IPS DF 19.7 (cell line): ENCODE measurements at places on chromosomes 4 and X.

DNA sequence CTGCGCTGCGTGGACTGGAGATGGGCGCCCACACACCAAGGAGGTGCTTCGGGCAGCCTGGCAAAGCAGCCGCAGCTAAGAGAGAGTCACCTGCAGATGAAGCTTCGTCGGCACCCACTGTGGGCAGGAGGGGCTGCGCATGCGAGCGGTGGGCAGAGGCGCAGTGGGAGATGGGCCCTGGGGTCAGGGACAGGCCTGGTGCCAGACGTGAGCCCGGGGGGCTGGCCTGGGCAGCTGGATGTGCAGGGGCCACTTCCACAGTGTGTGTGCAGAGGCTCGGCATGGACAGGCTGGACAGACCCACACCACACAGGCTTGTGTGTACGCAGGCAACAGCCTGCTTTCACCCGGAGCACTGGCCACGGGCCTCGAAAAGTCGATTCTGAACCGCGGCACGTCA, 18.6 kb downstream of the CTBP1 start:
- DNase-seq: no peak

- DNase-seq: no peak
Observed at GRCh38 chr4:10441512-10441911, 15.7 kb downstream of the ZNF518B start.

DNA sequence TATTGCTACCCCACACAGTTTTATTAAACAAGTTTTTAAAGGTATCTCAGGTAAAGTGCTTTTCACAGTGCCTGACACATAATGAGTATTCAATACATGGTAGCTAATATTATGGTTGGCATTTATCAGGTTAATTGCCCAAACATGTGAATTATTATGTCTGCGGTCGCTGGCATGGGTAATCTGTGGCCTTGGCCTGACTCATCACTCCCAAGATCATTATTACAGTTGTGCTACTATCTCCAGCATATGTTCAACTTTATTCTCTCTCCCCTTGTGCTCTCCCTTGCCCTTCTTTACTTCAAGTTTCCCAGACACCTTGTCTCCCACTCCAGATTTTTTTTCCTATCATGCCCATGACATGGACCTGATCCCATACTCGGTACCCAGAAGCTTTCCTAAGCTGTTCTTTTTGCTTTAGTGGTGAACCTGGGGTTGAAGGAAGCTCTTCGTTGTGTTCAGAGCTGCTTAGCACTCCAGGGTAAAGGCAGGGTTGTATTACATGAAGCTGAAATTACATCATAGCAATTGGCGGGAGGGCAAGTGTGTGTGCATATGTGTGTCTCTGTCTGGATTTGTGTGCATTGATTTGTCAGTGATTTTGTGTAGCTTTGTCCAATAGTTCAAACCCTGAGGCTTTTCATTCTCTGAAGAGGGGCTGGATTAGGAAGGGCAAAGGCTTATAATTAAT, 176.5 kb upstream of the NRK start:
- DNase-seq: no peak

GRCh38 chr4:86019906-86020305, 339.9 kb downstream of the MAPK10 start:
- no peak for DNase-seq

GRCh38 chrX:129840344-129840743, 3.3 kb downstream of the ZDHHC9 start:
- no peak for DNase-seq

DNA sequence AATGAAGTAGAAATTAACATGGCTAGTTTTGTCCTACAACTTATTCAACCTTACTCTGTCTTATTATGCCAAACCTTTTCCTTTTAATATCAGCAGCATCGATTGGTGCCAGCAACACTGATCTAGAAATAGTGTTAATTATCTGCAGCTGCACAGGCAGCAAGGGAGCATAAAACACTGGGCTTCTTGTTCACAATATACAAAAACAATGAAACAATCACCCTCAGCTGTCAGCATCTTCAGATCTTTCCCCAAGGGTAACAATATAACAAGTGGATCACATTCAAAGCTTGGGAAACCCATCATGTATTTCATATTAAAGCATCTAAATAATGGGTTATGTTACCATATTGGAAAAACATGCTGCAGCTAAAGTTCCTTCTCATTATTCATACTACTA, 238.1 kb downstream of the SPOCK3 start:
- DNase-seq: no peak

- DNase-seq: no peak
Observed at GRCh38 chr4:77127215-77127614, 29.8 kb upstream of the CCNG2 start.

DNA sequence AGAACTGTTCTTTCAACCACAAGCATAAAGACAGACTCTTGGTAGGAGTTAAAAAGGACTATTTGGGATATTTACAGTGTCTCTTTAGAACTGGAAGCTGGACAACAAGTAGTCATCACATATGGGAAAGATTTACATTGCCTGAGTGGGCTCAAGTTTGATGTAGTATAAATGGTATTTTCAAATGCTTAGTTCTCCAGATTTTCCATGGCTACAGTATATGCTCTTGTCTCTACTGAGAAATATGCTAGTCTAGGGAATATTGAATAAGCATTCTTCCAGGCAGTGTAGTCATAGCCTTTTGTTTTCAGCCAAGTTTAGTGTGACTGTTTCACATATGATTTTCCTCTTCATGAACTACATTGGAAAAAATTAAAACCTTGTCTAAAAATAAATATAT, 315.6 kb downstream of the ARHGAP24 start:
- DNase-seq: no peak

DNA sequence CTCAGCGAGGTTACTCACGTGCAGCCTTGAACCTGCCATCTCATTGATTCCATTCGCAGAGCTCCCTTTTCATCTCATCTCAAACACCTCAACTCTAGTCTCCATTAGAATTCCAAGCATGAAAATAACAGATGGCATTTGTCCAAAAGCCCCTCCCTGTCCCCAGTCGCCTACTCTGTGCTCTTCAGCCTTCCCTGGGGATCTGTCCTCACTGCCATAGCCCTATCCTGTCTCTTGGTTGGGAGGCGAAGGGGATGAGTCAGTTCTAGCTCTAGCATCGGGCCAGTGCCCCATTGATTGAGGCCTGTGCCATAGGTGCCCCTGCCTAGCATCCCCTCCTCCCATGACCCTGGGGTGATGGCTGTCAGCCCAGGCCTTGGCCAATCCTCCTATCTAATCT, 134.0 kb upstream of the PJA1 start:
- no peak for DNase-seq

DNA sequence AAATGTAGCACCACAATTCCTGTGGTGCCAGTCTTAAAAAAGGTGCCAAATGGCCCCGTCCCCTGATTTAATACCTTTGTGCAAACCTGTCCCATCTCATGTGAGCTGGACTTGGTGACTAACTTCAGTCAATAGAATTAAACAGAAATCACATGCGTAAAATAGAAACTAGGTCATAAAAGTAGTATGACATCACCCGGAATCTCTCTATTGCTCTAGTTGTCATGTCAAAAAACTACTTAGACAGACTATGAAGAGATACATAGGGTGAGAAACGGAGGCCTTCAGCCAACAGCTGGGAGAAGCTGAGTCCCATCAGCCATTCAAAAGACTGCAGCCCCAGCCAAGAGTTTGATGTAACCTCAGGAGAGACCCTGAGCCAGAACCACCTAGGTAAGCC, 293.5 kb upstream of the HS3ST1 start:
- DNase-seq: no peak

GRCh38 chr4:122838034-122838433, 11.4 kb downstream of the FGF2 start:
- no peak for DNase-seq

DNA sequence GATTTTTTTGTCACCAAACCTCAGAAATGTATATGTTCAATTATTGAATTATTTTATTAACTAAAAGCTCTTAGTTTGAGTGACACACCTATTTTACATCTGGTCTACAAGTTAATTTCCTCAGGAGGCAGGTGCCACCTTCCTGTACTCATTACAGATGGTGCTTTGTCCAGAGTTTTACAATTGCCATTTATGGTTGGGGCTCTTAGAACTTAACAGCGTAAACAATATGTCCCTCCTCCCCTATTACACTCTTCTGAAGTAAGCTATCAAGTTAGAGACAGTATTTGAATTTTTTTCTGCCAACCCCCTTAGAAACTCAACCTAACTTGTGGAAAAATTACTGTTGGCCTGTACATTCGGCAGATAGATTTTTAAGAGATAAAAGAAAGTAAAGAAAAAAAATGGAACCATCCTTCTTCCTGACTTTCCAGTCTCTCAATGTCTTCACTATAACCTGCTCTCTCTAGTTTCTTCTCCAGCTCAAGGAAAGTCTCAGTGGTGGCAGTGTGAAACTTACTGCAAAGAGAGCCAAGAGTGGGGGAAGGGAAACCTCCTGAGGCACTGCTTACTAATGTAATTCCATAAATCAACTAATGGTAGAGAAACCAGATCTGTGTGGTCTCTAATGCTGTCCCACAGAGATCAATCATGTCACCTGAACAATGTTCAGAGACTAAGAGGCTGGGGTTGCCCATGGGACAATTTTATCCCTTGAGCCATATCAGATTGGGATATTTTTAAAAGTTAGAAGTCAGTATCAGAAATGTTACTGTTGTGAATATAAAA, 7.8 kb downstream of the CXXC4 start:
- DNase-seq: no peak

- no peak for DNase-seq
Observed at GRCh38 chrX:37424000-37424429, 74.9 kb downstream of the PRRG1 start.

- no peak for DNase-seq
Observed at GRCh38 chr4:19382993-19383756, 868.5 kb upstream of the SLIT2 start.

- no peak for DNase-seq
Observed at GRCh38 chr4:88757067-88757466, 59.4 kb upstream of the NAP1L5 start.

GRCh38 chr4:10656988-10657387, 27.6 kb downstream of the CLNK start:
- no peak for DNase-seq

DNA sequence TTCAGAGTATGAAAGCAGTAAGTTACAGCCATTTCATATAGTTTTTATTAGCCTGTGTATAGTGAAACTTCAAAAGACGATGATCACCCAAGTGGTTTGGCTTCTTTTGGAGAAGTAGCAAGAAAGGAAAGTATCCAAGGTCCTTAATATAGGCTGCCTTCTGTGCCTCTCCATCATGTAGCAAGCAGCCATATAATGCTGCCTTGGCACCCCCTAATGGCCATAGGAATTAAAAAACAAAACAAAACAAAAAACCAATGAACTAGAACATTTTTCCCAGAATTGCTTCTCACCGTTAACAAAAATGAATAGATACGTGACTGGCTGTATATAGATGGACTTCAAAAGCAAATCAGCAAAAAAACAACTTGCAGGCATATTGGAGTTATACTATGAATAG, 18.9 kb downstream of the LAMP2 start:
- no peak for DNase-seq

DNA sequence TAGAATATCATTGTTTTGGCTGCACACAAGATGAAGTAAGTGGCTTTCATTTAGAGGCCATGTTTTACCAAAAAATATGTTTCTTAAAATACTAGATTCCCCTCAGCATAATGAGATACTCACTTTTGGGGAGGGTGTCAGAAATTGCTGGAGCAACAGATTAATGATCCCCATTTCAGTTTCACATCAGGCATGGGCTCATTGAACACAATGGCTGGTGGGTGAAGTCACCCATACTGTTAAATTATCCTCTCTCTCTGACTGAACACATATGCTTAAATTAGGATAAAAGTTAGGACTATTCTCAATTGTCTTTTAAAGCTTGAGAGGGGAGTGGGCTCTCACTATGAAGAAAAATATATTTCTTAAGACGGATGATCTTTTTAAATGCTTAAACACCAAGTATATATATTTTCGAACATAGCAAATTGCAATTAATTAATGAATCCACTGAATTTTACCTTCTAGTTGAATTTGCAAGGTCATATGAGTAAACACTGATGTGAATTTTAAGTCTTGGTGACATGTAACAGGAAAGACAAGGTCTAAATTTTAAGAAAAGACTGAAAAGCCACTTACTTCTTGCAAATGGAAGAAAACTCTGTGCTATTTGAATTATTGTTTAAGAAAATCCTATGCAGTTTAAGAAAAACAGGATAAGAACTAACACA, 2.5 kb downstream of the GPM6A start:
- no peak for DNase-seq

DNA sequence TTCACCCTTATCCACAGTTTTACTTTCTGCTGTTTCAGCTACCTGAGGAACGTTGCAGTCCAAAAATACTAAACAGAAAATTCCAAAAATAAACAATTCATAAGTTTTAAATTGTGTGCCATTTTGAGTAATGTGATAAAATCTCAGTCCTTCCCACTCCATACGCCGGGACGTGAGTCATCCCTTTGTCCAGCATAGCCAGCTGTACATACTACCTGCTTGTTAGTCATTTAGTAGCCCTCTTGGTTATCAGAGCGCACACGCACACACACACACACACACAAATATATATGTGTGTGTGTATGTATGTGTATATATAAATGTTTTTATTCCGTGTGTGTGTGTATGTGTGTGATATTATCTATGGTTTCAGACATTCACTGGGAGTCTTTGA, 4.8 kb upstream of the CCSER1 start:
- DNase-seq: no peak

- no peak for DNase-seq
Observed at GRCh38 chr4:86960557-86960961, 25.7 kb downstream of the AFF1 start.

GRCh38 chr4:138959097-138959815, 56.3 kb upstream of the NOCT start:
- DNase-seq: no peak

DNA sequence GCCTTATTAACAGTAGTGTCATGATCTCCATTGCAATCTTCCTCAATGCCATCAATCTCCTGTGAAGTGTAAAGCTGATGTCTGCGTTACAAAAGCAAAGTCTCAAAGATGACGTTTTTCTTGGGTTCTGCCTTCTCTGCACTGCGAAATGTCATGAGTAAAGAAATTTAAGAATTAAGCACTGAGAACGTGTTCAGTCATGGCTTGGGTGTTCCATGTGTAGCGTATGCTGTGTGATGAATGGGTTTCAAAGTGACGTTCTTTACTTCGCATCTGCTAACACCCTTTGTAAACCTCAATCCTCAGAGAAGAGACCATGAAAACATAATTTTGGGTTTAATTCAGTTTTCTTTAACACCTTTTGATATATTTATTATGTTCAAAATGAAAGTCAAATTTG, 999 bp downstream of the NAP1L5 start:
- DNase-seq: no peak

DNA sequence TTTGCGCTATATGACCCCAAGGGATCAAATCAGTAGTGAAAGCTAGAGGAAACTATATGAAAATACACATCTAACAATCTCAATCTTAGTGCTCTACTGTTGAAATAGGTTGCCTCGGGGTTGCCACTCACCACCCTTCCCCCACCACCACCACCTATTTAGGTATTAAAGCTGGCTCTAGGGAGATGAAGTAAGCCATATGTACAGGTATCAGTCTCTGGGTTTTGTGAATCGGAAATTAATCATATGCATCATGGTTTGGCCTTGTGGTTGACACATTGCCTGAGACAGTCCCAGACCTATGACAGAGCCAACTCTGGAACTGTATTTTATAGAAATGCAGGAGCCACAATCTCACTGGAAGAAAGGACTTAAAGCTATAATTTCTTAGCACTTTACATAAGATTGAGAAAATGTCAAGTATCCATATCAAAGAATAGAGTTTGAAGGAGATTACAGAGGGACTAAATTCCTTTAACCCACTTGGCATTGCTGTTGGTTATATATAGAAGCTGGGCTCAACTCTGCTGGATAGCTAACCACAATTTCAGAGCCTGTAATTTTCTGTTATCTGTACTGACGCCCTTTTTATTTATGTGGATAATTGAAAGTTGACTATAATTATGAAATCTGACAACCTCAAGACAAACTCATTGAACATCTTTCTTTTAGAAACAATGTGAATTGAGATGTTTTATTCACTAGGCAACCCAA, 26.7 kb upstream of the BMP2K start:
- DNase-seq: no peak
